ENCODE measurements at places on chromosomes 3 and 15.

GRCh38 chr15:63509955-63510940, 5.9 kb downstream of the USP3 start:
- no peak for DNase-seq

GRCh38 chr3:193400304-193400703, 21.8 kb upstream of the ATP13A5 start:
- no peak for DNase-seq

GRCh38 chr3:161031134-161031533, 74.0 kb downstream of the B3GALNT1 start:
- no peak for DNase-seq

DNA sequence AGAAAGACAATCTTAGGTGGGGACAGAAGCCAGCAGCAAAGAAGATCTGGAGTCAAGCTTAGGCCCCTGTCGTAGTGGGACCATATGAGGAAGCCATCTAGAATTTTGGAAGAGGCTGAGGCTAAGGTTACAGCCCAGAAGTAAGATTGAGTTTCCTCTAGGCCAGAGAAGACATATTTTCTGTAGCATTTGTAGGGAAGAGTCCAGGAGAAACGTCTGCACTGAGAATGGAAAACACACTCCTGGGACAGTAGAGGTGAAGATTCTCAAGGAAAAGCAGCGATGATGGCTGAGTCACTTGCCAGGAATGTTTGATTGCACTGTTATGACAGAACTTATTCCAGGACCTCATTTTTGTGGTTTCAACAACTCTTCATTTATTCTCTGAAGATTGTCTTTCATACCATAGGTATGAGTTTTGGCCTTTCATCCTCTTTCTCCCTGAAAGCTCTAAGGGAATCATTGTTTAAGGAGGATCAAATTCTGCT, 107.2 kb downstream of the GTPBP8 start:
- no peak for DNase-seq

GRCh38 chr3:10917176-10917575, 75.4 kb upstream of the SLC6A1 start:
- DNase-seq, result no peak

DNA sequence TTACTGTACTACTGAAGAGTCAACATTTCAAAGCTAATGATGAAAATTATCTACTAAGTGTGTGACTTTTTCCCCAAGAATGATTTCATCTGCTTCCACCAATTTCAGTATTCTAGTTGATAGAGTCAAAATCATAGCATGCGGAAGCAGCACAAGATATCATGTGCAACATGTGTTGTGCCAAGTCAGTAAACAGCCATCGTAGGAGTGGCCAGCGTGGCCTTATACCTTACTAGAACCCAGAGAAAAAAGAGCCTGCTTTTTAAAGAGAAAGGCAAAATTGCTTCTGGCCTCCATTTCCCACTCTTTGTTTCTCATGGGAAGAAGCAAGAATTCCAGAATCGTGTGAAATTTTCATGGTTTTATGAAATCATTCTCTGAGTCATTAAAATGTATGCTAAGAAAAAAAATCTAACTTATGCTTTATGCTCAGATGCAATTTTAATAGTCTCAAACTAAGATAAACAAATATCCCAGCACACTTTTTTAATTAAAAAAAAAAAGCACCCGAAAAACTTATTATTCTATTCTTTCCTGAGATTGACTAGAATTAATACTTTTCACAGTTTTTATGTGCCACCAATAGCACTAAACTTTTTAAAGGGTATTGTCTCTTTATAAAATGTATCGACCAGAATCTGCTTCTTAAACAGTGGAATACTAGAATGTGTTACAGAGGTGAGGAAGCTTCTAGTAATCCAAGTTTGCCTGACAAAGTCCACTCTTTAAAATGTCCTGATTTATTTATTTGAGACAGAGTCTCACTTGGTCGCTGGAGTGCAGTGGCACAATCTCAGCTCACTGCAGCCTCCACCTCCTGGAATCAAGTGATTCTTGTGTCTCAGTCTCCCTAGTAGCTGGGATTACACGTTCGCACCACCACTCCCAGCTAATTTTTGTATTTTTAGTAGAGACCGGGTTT, 87.3 kb downstream of the MBNL1 start:
- no peak for DNase-seq

DNA sequence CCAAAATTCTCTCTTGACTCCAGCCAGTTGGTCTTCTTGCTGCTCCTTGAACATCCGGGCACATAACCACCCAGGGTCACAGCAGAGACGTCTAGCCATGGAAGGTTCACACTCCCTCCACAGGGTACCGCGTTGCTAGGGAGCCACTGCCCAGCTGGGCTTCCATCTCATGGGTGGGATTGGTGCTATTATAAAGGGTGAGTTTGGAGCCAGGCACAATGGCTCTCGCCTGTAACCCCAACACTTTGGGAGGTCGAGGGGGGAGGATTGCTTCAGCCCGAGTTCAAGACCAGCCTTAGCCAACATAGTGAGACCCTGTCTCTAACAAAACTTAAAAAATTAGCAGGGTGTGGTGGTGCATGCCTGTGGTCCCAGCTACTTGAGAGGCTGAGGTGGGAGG, 17.5 kb upstream of the SKOR1 start:
- DNase-seq, result no peak

DNA sequence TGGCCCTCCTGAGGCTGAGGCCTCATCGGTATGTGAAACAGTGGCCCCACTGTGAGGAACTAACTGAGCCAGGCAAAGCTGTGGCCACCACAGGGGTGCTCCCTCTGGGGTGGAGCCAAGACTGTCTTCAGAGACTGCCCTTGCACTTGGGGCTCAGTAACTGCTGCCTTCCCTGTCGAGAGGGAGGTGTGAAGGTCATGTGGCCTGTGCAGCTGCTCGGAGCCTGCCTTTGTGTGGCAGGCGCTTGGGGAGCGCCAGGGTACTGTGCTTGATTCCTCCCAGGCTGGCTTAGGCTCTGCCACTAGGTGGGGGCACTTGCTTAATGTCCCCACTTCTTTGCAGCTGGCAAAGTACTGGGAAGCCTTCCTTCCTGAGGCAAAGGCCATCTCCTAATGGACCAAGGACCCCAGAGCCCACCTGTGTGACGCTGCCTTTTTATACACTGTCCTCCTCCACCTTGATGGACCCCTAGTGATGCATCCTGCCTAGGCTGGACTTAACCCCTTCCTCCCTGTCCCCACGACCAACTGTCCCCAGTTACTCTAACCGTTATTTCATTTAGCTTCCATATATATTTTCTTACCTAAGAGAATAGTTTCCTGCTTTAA, 14.2 kb upstream of the SNX22 start:
- DNase-seq, result no peak

GRCh38 chr15:63939531-63940130, 105.9 kb upstream of the HERC1 start:
- DNase-seq, result no peak

DNA sequence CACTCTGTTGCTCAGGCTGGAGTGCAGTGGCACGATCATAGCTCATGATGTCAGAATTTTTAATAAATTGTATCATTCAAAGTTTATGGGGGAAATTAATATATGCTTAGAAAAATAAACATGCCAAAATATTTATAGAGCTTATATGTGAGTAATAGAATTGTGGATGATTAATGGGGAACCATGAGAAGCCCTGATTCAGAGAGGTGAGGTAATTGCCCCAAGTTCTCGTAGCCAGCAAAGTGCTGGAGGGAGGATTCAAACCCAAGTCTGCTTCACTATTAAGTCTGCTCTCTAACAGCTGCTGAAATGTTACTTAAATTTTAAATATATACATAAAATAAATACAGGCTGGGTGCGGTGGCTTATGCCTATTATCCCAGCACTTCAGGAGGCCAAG, 26.2 kb upstream of the IGF2BP2 start:
- DNase-seq, result no peak

DNA sequence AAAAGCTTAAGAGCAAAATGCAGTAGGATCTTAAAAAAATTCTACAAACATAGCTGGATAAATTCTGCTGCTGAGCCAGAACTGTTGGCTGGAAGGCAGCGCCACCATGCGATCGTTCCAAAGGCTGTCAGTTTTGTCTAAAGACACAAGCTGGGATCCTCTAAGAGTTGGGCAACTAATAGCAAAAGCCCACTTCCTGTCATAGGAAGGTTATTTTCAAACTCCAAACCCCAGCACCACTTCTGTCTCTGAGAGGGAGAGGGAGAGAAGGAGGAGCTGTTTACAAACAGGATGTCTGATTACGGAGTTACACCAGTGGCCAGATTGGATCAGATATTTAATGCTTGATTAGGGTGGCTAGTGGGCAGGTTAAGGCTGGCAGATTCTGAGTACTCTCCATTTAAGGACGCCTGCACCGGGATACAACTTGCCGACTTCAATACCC, 44.0 kb downstream of the EIF4E3 start:
- DNase-seq, result peak; percentile 72

DNA sequence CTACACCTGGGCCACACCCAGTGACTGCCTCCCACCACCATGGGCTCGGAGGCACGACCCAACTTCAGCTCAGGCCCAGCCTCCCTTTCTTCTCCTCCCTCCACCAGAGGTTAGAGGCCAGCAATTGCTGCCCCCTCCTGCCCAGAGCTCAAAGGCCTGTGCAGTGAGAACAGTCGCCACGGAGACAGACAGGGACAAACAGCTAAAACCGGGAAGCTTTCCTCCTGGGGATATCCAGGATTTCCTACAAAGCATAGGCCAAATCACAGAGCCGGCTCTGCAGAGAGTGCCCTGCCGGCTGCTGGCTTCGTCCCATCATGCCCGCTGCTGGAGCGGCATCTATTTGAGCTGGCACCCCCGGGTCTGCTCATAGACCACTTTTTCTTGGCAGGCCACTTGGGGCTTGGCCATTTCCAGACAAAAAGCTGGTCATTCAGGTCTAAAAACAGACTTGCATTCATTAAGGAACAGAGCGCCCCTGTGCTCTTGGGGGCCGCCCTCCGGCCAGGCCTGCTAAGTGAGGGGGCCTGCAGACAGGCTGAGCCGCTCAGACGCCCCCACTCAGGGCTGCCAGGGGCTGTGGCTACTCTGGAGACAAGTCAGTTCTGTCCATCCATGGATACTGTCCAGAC, 17.5 kb downstream of the GRAMD2A start:
- peak; percentile 78 for DNase-seq

GRCh38 chr15:69758810-69759790, 306.5 kb downstream of the RPLP1 start:
- DNase-seq, result no peak

GRCh38 chr3:64924961-64925360, 237.2 kb upstream of the ADAMTS9 start:
- DNase-seq, result no peak

DNA sequence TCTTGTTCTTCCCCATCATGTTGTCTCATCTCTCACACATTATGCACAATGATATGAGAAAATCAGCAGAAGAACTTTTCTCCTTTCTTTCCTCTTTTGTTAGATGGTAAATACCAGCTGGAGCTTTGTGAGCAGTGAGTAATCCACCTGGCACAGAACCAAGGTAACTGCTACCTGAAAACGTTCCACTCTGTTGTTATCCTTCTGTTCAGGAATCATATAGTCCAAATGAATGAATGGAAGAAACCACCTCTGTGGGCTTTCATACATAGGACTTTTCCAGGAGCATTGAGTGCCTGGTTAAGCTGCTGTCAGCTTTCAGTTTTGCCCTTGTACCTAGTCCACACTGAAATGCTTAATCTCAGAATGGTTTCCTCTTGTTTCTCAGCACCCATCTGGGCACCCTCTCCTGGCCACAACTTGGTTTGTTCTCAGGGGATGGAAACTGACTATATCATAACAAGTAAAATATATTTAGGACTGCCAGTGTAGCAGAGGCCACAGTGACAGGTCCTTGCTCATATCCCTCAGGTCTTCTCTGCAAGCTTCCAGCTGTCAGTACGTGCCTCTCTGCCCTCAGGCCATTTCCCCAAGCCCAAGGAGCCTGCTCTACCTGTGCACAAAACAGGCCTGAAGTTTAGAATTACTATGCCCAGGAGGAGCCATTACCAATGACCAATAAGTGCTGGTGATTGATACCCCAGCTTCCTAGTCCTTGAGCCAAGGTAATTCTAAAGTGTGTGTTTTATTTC, 23.5 kb upstream of the SLC4A7 start:
- DNase-seq, result no peak

DNA sequence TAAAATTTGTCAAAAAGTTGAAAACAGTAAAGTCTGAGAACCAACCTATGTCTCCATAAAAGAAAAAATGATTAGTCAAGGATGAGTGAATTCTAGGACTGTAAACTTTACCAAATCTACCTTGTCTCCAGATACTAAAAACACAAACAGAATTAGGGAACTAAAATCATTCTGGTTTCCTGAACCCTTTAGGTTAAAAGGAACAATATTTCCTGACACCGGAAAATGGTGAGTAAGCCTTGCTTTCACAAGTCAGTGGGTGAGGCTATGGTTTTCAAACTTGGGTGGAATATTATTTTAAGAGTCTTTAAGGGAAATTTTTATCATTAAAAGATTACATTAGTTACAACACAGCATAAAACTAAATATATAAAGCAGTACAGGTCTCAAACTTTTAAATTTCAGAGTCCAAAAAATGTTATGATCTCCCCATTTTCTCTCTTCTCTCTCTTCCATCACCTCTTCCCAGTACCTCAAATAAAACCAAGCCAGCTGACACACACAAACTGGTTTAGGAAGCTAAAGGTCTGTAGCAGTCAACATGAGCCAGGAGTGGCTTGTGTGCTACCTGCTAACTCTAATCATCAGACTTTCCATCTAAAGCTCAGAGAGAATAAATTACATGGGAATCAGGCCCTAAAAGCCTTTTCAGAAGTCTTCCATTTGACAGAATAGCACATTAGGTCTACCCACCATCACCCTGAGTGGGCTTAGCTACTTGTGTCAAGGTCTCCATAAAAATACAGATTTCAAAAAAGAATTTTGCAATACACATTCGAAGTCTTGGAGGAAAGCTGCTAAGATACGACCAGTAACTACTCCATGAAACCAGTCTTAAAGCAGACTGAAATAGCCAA, 2.2 kb downstream of the SLC12A6 start:
- DNase-seq, result no peak

- no peak for DNase-seq
Measured at GRCh38 chr3:48634661-48635221, 520 bp downstream of the SLC26A6 start.

- no peak for DNase-seq
Measured at GRCh38 chr15:92797168-92798052, 102.7 kb upstream of the CHD2 start.

GRCh38 chr3:101964861-101965260, 115.5 kb downstream of the NFKBIZ start:
- no peak for DNase-seq

GRCh38 chr15:83709241-83709640, 55.3 kb downstream of the ADAMTSL3 start:
- DNase-seq, result no peak

DNA sequence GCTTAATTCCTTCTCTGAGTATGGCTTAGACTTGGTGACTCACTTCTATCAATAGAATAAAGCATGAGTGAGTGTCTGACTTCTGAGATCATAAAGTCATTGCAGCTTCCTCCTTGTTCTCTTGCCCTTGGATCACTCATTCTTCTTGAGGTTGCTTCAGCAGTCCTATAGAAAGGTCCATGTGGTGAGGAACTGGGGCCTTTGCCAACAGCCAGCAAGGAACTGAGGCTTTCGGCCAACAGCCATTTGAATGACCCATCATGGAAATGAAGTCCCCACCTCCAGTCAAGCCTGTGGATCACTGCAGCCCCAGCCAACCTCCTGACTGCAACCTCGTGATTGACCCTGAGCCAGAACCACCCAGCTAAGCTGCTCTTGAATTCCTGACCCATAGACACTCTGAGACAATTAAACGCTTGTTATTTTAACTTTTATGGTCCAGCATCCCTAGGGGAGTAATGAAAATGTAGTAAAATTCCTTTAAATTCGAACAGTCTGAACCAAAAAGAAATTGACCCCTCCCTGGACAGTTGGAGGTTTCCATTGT, 84.5 kb downstream of the WDR76 start:
- peak; percentile 52 for DNase-seq

- DNase-seq, result no peak
Measured at GRCh38 chr3:153399636-153400035, 237.6 kb downstream of the RAP2B start.

- DNase-seq, result no peak
Measured at GRCh38 chr3:29090912-29091597, 189.8 kb upstream of the RBMS3 start.

All from right forelimb (tissue), 1 donor.